PC-3 (cell line): ENCODE measurements at places on chromosomes 12 and 14.

DNA sequence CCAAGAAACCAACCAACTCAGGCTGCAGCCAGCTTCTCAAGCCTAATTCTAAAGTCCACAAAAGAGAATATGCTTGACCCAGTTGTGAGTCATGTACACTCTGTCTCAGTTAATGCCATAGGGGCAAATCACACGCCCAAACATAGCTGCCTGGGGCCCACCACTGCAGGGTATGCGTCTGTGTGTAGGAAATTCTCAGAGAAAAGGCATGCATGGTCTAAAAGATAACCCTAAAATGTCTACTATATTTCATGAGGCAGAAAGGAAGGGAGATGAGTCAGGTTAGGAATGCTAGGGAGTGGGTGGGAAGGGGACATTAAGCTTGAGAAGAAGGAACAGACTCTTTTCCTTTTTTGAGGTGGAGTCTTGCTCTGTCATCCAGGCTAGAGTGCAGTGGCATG is 22.3 kb upstream of the SPTLC2 start:
- DNase-seq: peak; percentile 82

DNA sequence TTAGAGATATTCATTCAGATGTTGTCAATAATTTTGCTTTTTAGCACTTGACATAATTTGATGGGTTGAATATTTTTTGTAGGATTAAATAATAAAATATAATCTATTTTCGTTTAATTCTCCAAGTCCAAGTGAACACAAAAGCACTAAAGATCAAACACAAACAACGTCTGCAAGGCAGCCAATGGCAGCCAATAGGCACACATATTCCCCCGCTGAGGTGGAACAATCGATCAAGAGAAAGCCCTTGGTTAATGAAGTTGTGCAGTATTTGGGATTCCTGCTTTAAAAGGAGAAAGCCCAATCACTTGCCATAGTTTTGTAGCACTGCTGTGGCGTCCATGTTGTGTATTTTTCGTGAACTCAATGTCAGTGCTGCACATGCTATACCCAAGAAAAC is 1.5 kb downstream of the DHRS7 start:
- no peak for DNase-seq

GRCh38 chr14:90498198-90498597 is 101.4 kb downstream of the CALM1 start:
- no peak for DNase-seq

- no peak for DNase-seq
Observed at GRCh38 chr12:120835304-120835612, 68.9 kb downstream of the SPPL3 start.

GRCh38 chr14:39956372-39956771 is 524.1 kb upstream of the FBXO33 start:
- peak; percentile 63 for DNase-seq

DNA sequence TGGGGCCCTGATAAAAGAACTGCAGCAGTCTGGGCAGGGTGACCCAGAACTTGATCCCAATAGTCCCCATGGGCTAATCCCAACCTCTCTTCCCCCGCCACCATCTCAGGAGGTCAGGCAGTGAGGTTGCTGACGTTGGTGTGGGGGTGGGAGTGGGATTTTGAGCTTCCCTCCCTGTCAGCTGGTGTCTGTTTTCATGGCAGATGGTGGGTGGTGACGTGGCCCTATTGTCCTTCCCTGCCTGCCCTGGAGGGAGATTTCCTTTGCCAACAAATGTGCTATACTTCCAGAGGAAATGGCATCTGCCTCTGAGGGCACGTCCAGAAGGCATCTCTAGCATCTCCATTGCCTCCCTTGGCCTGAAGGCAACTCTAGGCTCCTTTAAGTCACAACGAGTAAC is 37.7 kb downstream of the NEUROD4 start:
- no peak for DNase-seq

GRCh38 chr14:103627073-103628025 is 1.7 kb upstream of the KLC1 start:
- peak; percentile 75 for DNase-seq

DNA sequence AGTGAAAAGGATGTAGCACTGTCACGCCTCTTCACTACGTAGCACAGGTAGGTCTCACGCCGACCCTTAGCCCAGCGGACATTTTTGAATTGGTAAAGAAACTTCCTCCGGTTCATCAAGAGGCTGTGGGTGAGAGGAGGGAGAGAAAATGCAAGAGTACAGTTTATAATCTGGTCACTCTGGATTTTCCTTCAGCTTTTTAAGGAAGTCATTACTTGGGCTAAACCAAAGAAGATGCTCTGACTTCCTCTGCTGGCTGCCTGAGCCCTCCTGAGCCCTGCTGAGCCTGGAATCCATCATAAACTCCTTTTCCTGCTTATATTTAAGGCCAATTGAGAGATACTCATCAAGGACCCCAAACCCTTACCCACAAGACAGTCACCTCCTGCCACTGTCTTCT is 5.8 kb downstream of the AICDA start:
- no peak for DNase-seq

DNA sequence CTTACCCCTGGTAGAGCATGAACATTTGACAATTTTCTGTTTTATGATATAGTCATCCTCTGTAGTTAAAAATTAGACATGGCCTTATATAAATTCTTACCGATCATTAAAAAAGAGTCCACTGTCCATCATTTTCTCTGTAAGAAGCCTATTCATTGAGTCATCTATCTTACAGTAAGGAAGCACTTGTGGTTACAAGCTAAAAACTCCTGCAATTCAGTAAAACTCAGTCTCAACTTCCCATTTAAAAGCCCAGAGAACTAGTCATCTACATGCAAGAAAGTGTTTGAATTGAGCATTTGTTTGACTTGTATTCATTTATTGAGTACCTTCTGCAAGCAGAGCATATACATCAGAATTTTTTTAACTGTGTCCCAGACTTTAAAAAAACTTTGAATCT is 63.3 kb downstream of the GTF2A1 start:
- no peak for DNase-seq

GRCh38 chr14:53458368-53458814 is 305.3 kb upstream of the DDHD1 start:
- peak; percentile 95 for DNase-seq

DNA sequence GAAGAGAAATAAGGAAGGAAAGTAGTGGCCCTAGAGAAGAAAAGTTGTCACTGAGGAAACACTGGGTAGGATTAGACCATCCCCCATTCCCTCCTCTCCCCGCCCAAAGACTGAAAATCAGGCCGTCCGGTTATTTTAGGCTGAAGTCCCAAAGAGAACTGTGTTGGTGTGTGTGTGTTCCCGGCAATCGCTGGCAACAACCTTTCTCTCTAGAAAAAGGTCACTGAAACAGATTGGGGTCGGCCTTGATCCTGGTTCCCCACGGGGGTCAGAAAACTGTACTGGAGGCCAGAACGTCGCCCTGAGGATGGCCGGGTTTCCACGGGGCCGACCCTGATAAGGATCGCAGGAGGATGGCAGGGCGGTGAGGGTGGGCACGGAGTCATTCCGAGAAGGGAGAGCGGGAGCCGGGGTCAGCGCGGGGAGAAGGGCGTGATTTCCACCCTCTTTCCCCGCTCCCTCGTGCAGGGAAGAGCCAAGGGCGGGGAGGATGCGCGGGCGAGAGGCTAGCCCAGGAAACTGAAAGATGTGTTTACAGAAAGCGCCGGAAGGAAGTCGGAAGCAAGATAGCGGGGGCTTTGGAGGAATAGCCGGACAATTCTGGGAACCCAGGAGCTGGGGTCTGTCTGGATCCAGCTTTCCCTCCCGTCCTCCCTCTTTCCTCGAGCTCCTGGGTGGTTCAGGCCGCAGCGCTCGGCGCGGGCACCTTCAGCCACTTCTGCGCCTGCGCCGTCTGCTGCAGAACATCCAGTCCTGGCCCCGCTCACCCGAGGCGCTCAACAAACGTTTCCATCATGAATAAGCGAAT is 25.3 kb upstream of the SPTLC2 start:
- peak; percentile 39 for DNase-seq

DNA sequence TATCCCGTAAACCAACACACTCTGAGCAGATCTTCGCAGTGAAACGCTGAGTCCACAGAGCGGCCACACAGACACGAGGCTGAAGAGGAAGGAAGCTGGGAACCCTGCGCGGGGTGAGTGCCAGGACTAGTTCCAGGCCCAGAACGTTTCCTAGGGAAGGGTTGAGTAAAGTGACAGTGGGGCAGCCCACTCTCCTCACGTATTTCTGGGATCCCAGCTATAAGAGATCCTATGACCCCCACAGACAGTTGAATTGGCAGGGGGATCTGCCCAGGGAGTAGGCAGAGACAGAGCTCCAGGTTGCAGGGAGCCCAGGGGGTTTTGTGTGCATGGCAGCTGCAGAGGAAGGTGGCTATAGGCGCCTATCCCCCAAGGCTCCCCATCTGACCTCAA is 51.1 kb downstream of the GTF2A1 start:
- DNase-seq: peak; percentile 15

GRCh38 chr12:83945871-83946270 is 966.7 kb downstream of the SLC6A15 start:
- DNase-seq: peak; percentile 86

GRCh38 chr12:9756170-9756569 is 4.5 kb downstream of the CD69 start:
- no peak for DNase-seq

DNA sequence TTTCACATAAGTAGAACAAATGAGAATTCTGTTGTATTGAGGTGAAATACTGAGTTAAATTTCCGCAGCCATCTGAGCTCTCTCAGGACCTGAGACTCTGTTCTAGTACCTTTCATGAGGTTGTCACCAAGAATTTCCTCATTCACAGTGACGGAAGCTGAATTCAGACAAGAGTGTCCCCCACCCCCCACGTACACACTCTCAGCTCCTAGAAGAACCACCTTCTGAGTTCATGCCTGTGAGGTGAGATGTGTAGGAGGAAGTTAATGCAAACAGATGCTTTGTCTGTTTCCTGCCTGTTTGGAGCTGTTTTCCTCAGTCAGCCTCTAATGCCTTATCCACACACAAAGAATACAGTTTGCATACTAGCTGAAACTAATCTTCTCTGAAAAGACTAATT is 18.2 kb downstream of the BICDL1 start:
- DNase-seq: no peak

- no peak for DNase-seq
Observed at GRCh38 chr12:72139411-72139810, 132.8 kb upstream of the TRHDE start.

DNA sequence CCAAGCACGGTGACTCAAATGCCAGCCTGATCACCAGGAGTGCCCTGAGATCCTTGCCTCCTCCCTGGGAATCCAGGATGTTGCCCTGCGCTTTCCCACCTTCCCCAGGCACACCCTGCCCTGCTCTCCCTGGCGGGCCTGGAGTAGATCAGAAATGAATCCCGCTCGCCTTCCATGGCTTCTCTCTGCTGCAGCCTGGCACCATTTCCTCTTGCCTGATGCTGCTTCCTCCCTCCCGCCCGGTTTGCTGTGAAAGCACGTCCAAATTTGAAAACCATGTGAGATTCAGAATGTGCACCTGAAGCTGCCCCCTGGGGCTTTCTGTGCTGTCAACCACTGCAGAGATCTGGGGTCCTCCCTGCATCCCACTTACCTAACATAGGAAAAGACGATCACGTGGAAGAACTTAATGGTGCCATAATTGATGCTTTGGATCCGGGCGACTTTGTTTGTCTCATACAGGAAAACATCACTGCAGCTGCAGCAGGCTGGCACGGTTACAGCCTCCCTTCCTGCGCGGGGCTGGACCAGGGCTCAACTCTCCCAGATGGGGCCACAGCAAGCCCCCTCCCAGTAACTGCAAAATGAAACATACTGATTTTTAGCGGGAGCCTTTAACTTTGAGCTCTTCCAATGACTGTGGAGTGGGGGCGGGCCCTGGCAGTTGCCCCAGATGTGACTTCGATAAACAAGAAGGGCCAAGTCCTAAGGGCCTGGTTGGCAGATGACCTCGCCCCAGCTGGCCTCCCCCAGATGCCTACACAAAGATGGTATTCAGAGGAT is 24.9 kb upstream of the C12orf76 start:
- DNase-seq: peak; percentile 25

GRCh38 chr14:93322929-93323599 is 9.8 kb downstream of the BTBD7 start:
- DNase-seq: no peak

DNA sequence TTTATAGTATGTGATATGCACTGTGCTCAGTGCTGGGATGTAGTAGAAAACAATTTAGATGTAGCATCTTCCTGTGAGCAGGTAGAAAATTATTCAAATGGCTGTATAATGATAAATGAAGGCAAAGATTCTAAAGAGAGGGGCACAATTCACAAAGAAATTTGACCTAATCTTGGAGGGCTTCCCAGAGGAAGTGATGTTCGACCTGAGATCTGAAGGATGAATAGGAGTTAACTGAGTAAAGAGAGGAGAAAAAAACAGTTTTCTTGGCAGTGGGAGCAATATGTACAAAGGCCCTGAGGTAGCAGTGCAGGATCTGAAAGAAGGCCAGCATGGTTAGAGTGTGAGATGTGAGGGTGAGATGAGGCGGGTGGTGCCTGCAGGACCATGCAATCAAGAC is 15.2 kb downstream of the RPH3A start:
- no peak for DNase-seq

GRCh38 chr12:132148368-132149045 is 4.2 kb downstream of the NOC4L start:
- DNase-seq: no peak

- DNase-seq: no peak
Observed at GRCh38 chr12:56163533-56164344, 5.6 kb downstream of the MYL6 start.

- no peak for DNase-seq
Observed at GRCh38 chr12:114954511-114955055, 270.6 kb upstream of the TBX3 start.

DNA sequence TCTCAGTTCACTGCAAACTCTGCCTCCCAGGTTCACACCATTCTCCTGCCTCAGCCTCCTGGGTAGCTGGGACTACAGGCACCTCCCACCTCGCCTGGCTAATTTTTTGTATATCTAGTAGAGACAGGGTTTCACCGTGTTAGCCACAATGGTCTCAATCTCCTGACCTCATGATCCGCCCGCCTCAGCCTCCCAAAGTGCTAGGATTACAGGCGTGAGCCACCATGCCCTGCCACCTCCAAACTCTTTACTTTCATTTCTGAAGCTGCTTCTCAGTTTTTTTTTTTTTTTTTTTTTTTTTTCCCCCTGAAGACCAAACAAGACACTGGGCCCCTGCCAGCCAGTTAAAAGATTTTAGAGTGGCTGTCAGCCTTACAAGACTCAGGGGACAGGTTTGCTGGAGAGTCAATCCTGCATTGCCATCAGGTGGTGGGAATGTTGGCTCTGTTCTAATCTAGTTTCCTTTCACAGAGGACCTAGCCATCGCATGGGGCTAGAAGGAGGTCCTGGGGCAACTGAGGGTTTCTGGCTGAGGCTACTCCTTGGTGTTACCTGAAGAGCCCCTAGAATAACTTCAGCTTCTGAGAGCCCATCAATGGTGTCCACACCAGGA is 37.4 kb upstream of the HIGD1C start:
- DNase-seq: no peak

- DNase-seq: no peak
Observed at GRCh38 chr14:51602310-51602709, 49.4 kb upstream of the FRMD6 start.

DNA sequence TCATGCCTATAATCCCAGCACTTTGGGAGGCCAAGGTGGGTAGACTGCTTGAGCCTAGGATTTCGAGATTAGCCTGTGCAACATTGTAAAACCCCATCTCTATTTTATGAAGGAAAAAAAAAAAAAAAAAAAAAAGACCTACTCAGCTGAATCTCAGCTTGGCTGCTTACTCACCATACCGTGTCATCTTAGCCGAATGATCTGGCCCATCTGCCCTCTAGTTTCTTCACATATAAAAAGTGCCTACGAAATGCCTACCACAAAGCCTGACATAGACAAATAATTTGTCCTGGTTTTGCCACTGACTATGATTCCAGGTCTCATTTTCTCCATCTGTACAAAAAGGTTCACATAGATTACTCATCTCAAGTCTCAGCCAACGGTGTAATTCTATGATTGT is 10.1 kb downstream of the DIABLO start:
- DNase-seq: no peak
